Stimulated activated CD4-positive, alpha-beta T cell treated with anti-CD3 and anti-CD28 coated beads, Interleukin-4, amount 100 ng/mL, for 1 hour (primary cell): ENCODE measurements at places on chromosomes 7 and 10.

GRCh38 chr7:19112274-19113001, 5.0 kb downstream of the TWIST1 start:
- no peak for DNase-seq

- no peak for DNase-seq
Measured at GRCh38 chr10:58502956-58503355, 9.7 kb upstream of the BICC1 start.

DNA sequence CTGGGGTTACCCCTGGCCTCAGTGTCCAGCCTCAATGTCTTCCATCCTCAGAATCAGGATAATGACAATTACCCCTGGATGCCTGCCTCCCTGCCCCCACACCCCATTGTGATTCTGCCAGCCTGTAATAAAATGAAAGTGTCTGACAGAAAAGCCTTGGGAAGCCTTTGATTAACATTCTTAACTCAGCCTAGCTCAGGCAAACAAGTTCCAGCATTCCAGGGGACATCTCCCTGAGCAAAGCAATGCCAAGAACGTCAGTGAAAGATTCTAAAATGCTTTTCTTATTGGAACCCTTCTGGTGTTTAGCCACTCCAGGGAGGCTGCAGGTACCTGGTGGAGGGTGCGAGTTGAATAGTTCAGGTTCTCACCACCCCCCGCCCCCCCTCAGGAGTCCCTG, 18.7 kb downstream of the AFAP1L2 start:
- no peak for DNase-seq

- DNase-seq: no peak
Measured at GRCh38 chr7:24943096-24943948, 36.7 kb downstream of the OSBPL3 start.

- no peak for DNase-seq
Measured at GRCh38 chr7:140559410-140559809, 80.1 kb upstream of the MKRN1 start.

DNA sequence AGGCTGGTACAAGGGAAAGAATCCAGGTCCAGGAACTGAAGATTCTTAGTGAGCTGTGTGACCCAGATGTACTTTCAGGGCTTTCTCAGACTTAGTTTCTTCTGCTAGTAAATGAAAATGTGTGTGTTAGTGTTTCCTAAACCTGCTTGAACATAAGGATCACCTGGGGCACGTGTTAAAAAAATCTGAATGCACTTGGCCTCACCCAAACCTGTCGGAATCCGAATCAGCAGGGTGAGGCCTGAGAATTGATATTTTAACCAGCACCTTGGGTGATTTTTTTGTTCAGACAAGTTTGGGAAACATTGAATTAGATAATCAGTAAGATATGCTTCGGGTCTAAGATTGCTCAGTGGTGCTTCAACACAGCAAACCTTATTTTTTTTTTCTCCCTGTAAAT, 59.7 kb downstream of the ZNF365 start:
- no peak for DNase-seq

GRCh38 chr10:84541289-84541637, 212.9 kb downstream of the CCSER2 start:
- DNase-seq: no peak

DNA sequence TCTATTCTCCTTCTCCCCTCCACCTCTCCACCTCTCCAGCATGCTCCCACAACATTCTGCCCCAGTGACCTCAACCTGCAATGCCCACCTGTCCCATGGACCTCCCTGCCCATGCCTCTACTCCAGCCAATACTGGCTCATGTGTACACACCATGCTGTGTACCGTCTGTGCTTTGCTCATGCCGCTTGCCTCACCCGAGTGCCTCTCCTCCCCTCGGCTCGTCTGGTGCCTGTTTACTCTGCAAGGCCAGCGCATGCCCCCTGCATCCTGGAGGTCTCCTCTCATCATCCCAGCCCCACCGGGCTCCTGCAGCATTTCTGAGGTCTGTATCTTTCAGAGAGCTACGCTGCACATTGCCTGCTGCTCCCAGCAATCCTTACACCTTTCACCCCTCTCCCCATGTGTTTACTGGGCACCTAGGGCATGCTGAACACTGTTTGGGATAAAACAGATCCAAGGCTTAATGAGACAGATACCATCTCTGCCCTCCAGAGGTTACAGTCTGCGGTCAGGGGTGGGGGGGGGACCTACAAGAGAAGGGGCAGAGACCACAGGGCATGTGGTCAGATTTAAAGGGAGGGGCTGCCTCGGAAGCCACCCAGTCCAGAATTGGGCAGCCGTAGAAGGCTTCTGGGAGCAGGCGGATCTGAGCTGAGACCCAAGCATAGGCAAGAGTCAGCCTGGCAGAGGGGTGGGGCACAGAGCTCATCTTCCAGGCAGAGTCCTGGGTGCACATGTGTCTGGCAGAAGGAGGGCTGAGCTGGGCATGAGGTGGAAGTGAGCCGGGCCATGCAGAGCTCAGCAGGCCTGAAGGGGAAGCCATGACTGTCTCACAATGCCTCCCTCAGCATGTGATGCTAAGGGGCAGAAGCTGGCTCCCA, 29.6 kb upstream of the PSAP start:
- DNase-seq: no peak

DNA sequence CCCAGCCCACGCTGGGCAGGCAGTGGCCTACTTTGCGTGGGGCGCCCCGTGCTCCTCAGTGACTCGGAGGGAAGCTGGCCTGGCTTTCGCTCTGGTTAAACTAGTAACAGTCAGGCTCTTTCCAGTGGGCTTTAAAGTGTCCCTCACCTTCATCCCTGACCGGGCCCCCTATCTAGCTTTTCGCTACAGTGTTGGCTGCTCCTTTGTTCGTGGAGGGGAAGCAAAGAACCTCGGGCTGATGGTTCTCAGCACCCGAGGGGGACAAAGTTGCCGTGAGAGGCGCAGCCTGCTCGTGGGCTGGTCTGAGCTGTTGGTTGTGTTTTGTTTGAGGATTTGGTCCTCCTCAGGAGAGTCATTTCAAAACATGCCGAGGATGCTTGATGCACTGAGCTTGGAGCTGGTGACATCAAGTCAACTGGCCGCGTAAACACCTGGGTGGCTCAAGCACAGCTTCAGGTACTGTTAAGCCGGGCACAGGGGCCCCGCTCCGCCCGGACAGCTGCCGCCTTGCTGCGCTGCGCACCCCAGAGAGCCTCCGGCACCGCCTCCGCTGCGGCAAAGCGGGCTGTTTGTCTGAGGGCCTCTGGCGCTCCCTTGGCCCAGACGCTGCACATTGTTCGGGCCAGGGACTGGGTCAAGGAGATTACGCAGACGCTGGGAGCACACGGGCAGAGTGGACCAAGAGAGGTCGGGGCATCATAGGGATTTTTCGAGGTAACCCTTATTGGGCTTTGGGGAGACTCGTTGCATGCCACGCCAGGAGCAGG, 1.6 kb downstream of the DLX6 start:
- DNase-seq: no peak

DNA sequence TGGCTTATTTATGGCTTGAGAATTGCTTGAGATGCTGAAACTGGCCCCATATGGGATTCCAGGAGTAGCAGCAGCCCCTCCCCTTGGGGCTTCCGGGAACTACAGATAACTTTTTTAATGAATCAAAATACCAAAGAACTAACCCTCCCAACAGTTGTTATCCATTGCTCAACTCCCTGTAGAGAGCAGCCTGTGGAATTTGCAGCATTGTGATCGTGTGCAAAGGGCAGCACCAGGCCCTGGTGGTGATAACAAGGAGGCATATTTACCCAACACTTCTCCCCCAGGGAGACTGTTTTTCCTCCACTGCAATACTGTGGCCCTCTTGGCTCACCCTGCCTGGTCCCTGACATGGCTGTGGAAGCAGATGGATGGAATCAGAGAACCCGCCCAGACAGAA, 196.2 kb downstream of the PLXNA4 start:
- DNase-seq: no peak

DNA sequence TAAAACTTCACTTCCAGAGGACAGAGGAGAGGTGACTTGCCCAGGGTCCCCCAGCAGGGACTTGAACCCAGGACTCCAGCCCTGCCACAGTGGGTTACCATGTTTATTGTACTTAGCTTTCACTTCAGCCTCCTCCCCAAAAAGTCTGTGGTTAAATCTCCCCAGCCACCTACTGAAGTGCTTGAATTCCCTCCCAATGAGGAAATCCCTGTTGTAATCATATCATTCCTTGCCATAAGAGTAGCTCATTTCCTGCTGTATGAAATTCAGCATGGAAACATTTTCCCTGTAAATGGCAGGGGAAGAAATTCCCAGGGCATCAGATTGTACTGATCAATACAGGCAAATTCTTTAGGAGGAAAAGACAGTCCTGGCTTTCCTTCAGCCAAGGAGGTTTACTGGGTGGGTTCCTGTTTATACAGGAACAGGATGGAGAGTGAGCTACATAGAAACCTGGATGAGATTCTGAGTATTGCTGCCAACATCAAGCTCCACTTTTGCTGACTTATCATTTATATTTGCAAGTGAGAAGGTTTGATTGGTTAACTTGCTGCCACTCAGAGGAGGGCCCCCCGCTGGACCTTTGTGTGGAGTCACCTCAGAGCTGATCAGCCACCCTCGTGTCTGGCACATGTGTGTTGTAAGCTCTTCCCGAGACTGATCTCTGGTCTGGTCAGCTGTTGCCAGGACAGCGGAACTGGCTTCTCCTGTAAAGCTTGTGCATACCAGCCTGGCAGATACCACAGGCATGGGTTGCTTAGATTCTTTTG, 16.4 kb upstream of the PDZD8 start:
- DNase-seq: no peak

DNA sequence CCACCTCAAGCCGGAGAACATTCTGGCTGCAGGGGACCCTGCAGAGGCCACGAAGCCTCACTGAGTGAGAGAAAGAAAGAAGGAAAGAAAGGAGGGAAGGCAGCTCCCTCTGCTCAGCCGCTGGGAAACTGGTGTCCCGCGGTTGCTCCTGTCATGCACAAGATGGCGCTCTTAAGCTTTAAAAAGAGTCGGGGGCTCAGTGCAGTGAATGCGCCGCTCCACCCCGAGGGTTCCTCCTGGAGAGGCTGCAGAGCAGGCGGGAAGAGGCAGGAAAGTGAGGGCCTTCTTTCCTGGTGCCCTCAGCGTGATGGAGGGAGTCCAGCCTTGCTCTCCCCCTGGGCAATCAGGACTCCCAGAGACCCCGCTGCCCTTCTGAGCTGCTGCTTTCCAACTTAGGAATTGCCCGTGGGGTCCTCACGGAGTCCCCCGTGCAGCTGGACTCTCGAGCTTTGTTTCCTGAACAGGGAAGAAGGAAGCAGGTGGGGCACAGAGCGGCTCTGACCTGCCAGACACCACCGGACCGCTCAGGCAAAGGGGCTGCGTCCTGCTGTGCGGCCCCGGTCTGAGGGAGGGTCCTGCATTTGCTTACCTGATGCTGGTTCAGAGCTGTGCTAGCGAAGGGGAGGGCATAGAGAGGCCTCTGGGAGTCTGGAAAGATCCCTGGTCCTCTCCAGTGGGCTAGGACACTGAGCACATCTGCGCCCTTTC, 141.9 kb upstream of the MKI67 start:
- no peak for DNase-seq
